ENCODE measurements at places on chromosomes 11 and 22. TPM values are rescaled to one million over a fixed set of nuclear protein-coding genes. Genes with fewer than 3 reads are reported as not detected.
A peak's percentile ranks its signal among the peaks of the same experiment; 100 is the strongest.

GRCh38 chr22:46833228-46833627 lies 70.8 kb downstream of the TBC1D22A start:
- DNase-seq, result no peak
- no peak overlapping the region for H3K4me3 ChIP-seq

Gene DEPDC7
- 2.9 TPM for total RNA-seq

DNA sequence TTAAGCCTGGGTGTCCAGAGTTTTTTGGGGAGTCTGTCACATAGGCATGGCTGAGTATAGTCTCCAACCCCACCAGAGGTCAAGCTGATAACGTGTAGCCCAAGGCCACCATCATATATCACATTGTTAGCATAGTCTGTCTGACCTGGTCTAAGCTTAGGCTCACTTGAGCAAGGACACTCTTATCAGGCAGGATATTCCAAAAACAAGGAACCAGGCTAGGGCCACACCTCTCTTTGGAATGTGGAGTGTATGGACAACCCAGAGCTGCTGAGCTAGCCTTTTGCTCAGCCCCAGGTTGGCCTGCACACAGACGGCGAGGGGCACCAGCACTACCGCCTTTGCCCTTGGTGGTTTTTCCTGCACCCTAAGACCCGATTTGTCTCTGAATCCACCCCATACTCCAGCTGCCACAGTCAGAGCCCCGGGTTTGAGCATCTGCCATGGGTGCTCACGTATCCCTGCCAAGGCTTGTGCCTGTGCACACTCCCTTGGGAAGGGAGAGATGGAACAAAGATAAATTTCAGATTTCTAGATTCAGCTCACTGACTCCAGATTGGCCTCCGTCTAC lies 7.2 kb downstream of the SNAP29 start:
- peaks cover 46% of the 10 kb centered on the region for H3K36me3 ChIP-seq
- DNase-seq, result no peak
- H3K4me3 ChIP-seq, result no peak overlapping the region
- peaks cover 40% of the 10 kb centered on the region for H3K4me1 ChIP-seq

DNA sequence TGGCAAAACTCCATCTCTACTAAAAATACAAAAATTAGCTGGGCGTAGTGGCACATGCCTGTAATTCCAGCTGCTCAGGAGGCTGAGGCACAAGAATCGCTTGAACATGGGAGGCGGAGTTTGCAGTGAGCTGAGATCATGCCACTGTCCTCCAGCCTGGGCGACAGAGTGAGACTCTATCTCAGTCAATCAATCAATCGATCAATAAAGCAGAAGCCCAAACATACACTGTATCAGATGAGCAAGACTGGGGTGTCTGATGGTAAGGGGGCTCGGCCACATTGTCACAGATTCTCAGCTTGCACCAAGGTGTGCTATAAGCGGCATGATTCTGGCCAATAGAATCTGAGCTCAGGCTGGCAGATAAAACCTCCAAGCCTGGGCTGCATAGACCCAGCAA lies 261.1 kb downstream of the BUD13 start:
- no peak for DNase-seq
- peaks cover 5% of the 10 kb centered on the region for H3K27me3 ChIP-seq
- no peak overlapping the region for H3K27ac ChIP-seq
- H3K36me3 ChIP-seq, result no peaks in the 10 kb centered on the region
- no peaks in the 10 kb centered on the region for H3K4me1 ChIP-seq

- H3K27ac ChIP-seq, result no peak overlapping the region
- no peaks in the 10 kb centered on the region for H3K4me1 ChIP-seq
- no peak overlapping the region for H3K4me3 ChIP-seq
- no peaks in the 10 kb centered on the region for H3K27me3 ChIP-seq
These were observed 61.4 kb upstream of the BMAL1 start for GRCh38 chr11:13216019-13216710.

GRCh38 chr11:831118-831864 lies 1.5 kb upstream of the CD151 start:
- H3K36me3 ChIP-seq, result no peaks in the 10 kb centered on the region
- H3K4me1 ChIP-seq, result peaks cover 80% of the 10 kb centered on the region
- no peak for DNase-seq
- no peak overlapping the region for H3K27ac ChIP-seq

DNA sequence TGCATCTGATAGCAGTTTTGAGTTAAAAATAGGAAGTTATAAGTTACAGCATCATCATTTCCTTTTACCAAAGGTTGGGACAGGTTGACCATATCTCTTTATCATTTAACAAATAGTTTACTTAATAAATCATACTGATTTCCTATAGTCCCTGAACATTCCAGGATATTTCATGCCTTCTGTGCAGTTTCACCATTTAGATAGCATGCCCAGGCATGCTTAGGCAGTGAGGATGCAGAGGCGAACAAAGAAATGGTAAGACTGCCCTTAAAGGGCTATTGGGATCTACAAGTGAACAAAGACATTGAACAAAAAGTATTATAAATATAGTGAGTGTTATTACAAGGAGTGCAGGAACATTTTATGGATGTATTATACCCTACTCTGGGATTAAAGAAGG lies 96.4 kb downstream of the PRMT3 start:
- H3K27me3 ChIP-seq, result no peaks in the 10 kb centered on the region
- DNase-seq, result no peak
- no peak overlapping the region for H3K4me3 ChIP-seq
- peaks cover 5% of the 10 kb centered on the region for H3K36me3 ChIP-seq
- H3K4me1 ChIP-seq, result no peaks in the 10 kb centered on the region
- no peak overlapping the region for H3K27ac ChIP-seq

GRCh38 chr11:76724171-76724768 lies 53.7 kb upstream of the LRRC32 start:
- H3K4me1 ChIP-seq, result peaks cover 8% of the 10 kb centered on the region
- no peaks in the 10 kb centered on the region for H3K36me3 ChIP-seq
- H3K27me3 ChIP-seq, result peaks cover 12% of the 10 kb centered on the region
- no peak for DNase-seq
- H3K27ac ChIP-seq, result no peak overlapping the region

Gene SWAP70
- total RNA-seq, result 4.1 TPM

DNA sequence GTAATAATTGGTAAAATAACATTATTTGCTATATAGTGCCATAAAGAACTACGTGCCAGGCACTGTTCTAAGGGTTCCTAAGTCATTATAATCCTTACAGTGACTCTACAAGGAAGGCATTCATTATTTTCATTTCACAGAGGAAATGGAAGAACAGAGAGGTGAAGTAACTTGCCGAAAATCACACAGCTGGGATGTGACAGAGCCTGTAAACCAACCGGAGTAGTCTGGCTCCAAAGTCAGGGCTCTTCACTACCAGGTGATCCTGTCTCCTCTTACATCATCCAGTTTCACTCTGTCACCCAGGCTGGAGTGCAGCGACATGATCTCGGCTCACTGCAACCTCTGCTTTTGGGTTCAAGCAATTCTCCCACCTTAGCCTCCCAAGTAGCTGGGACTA lies 59.2 kb upstream of the RBFOX2 start:
- no peak for DNase-seq
- no peaks in the 10 kb centered on the region for H3K27me3 ChIP-seq
- no peak overlapping the region for H3K27ac ChIP-seq
- H3K36me3 ChIP-seq, result no peaks in the 10 kb centered on the region
- H3K4me1 ChIP-seq, result no peaks in the 10 kb centered on the region

GRCh38 chr11:2912498-2912897 lies 16.7 kb downstream of the PHLDA2 start:
- H3K36me3 ChIP-seq, result no peaks in the 10 kb centered on the region
- H3K27me3 ChIP-seq, result no peaks in the 10 kb centered on the region

Gene FREY1
- 5.7 TPM for total RNA-seq

Gene KDM4D
- total RNA-seq, result 0.22 TPM

- peaks cover 12% of the 10 kb centered on the region for H3K4me1 ChIP-seq
- no peaks in the 10 kb centered on the region for H3K27me3 ChIP-seq
- no peak overlapping the region for H3K27ac ChIP-seq
- H3K4me3 ChIP-seq, result no peak overlapping the region
These were observed 98.5 kb upstream of the RRM1 start for GRCh38 chr11:3995949-3996554.

DNA sequence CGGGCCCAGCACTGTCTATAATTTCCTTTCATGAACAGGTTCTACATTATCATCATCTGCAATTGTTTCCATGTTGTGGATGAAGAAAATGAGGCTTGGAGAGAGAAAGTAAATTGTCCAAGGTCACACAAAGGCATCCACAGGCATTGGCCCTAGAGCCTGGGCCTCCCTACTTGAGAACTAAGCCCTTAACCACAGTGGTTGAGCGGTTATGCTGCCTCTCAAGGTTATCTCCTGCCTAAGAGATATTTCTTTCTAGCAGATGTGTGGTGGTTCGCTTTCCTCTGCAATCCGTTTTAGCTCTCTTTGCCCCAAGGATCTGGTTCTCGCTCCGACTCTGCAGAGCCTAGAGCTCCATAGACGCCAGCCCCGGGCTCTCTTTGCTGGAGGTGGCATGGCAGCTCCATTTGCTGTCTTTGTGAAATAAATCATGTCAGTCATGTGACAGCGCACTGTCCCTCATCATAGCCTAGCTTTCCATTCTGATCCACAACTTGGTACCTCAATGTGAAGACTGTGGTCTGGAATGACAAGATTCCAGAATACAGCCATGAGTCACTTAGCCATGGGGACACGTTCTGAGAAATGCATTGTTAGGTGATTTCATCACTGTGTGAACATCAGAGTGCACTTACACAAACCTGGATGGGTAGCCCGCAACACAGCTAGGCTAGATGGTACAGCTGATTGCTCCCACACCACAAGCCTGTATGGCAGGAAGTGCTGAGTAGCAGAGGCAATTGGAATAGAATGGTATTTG lies 27.2 kb downstream of the RPS6KA4 start:
- H3K27ac ChIP-seq, result no peak overlapping the region
- no peak for DNase-seq
- H3K36me3 ChIP-seq, result no peaks in the 10 kb centered on the region
- peaks cover 3% of the 10 kb centered on the region for H3K27me3 ChIP-seq
- no peak overlapping the region for H3K4me3 ChIP-seq

- H3K4me1 ChIP-seq, result no peaks in the 10 kb centered on the region
- no peak for DNase-seq
- H3K4me3 ChIP-seq, result no peak overlapping the region
- H3K27me3 ChIP-seq, result no peaks in the 10 kb centered on the region
These were observed 86.8 kb downstream of the TEAD1 start for GRCh38 chr11:12761029-12761428.

- H3K36me3 ChIP-seq, result no peaks in the 10 kb centered on the region
- H3K4me3 ChIP-seq, result no peak overlapping the region
- no peaks in the 10 kb centered on the region for H3K27me3 ChIP-seq
- H3K27ac ChIP-seq, result no peak overlapping the region
- no peaks in the 10 kb centered on the region for H3K4me1 ChIP-seq
These were observed 22.0 kb upstream of the P2RY6 start for GRCh38 chr11:73249853-73250783.

- peaks cover 6% of the 10 kb centered on the region for H3K4me1 ChIP-seq
- H3K36me3 ChIP-seq, result no peaks in the 10 kb centered on the region
- DNase-seq, result peak; percentile 70
- no peak overlapping the region for H3K27ac ChIP-seq
- H3K4me3 ChIP-seq, result no peak overlapping the region
These were observed 21.4 kb upstream of the PANX2 start for GRCh38 chr22:50148991-50149721.

- H3K27ac ChIP-seq, result peak overlapping the region; percentile 57
- no peaks in the 10 kb centered on the region for H3K27me3 ChIP-seq
- no peak for DNase-seq
These were observed 42.8 kb downstream of the PACS1 start for GRCh38 chr11:66112601-66113499.

- no peaks in the 10 kb centered on the region for H3K36me3 ChIP-seq
- DNase-seq, result peak; percentile 37
- H3K27me3 ChIP-seq, result no peaks in the 10 kb centered on the region
These were observed 528 bp upstream of the ARRB1 start for GRCh38 chr11:75351791-75352587.

GRCh38 chr11:32081129-32081641 lies 9.7 kb upstream of the RCN1 start:
- no peak for DNase-seq
- H3K4me1 ChIP-seq, result no peaks in the 10 kb centered on the region
- no peaks in the 10 kb centered on the region for H3K27me3 ChIP-seq
- H3K4me3 ChIP-seq, result no peak overlapping the region
- H3K27ac ChIP-seq, result no peak overlapping the region

- no peak for DNase-seq
- no peak overlapping the region for H3K4me3 ChIP-seq
- peaks cover 50% of the 10 kb centered on the region for H3K36me3 ChIP-seq
- no peak overlapping the region for H3K27ac ChIP-seq
- peaks cover 67% of the 10 kb centered on the region for H3K4me1 ChIP-seq
These were observed 2.0 kb downstream of the SF3A1 start for GRCh38 chr22:30354644-30355043.

DNA sequence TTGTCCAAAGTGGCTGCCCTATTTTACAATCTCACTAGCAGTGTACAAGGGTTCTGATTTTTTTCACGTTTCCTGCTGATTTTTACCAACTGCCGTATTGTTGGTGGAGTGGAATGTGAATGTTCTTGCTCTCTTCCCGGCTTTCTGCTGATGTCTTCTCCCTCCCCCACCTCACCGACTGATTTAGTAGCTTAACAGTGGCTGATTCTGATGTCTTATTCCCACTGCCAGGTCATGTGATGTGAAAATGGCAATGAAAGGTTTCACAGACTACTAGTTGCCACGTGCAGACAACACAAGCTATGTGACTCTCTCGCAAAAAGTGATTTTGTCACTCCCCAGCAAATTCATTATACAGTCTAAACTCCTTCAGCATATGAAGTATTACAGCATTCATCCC lies 17.3 kb upstream of the NEU3 start:
- H3K4me1 ChIP-seq, result no peaks in the 10 kb centered on the region
- H3K27me3 ChIP-seq, result no peaks in the 10 kb centered on the region
- H3K4me3 ChIP-seq, result no peak overlapping the region
- no peak overlapping the region for H3K27ac ChIP-seq
- DNase-seq, result no peak

Gene MYO18B
- 0.22 TPM for total RNA-seq

DNA sequence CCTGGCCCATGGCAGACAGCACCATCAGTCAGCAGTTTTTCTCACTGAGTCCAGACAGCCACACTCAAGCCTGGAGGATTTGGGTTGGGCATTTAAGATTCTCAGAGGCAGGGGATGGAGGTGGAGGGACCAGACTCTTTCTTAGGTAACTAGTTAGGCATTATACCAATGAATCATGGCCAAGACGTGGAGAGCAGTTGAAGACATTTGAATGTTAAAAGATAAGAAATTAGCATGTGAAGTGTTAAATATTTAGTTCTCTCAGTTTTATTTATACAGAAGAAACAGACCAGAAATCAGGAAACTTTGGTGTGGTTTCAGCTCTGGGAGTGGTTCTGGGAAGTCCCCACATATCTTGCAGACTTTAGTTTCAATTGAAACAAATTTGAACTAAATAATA lies 9.9 kb downstream of the GTF2H1 start:
- peaks cover 52% of the 10 kb centered on the region for H3K36me3 ChIP-seq
- H3K27me3 ChIP-seq, result no peaks in the 10 kb centered on the region
- DNase-seq, result no peak
- peak overlapping the region; percentile 83 for H3K27ac ChIP-seq

DNA sequence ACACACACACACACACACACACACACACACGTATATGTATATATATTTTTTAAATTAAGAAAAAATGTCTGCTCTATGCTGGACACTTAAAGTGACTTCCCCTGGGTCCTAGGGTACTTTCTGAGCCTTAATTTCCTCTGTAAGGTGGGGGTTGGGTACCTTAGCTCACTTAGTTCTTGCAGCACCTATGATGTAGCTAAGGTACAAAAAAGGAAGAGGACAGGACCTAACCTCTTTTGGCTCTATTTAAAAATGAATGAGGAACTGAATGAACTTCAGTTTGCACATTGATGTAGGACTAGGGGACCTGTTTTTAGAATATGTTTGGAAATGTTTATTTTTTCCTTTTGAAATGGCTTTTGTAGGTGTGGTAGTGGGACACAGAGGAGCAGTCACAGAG lies 11.1 kb downstream of the SREBF2 start:
- H3K4me3 ChIP-seq, result no peak overlapping the region
- H3K27me3 ChIP-seq, result no peaks in the 10 kb centered on the region
- H3K27ac ChIP-seq, result no peak overlapping the region
- H3K36me3 ChIP-seq, result peaks cover 3% of the 10 kb centered on the region

All from CD4-positive, alpha-beta T cell (primary cell).